Gastrocnemius medialis (tissue), 4 donors: ENCODE measurements at places on chromosomes 13 and 19.

DNA sequence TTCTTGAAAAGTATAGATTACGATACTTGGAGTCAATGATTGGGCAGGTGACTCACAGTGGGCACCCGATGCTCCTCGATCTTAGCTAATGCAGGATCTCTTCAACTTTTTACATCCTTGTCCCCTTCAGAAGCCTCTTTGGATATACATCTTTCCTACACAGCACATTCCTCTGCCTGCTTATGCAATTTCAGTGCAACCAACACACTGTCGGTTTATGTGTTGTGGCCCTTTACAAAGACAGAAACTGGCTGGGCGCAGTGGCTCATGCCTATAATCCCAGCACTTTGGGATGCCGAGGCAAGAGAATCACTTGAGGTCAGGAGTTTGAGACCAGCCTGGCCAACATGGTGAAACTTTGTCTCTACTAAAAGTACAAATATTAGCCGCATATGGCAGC, 2.6 kb downstream of the GPR42 start:
- DNase-seq = no peak

DNA sequence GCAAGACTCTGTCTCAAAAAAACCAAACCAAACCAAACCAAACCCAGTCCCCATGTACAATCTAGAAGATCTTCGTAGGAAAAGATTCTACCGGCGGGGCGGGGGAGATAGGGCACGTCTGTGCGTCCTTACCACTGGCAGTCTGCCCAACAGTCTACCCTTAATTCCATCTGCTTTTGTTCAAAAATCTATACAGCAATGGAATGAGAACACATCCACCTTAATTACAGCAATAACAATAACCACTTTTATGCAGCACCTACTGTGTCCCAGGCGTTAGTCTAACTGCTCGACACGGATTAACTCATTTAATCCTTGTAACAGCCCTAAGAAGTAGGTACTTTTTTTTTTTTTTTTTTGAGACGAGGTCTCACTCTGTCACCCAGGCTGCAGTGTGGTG, 2.5 kb upstream of the ATF5 start:
- no peak for DNase-seq

DNA sequence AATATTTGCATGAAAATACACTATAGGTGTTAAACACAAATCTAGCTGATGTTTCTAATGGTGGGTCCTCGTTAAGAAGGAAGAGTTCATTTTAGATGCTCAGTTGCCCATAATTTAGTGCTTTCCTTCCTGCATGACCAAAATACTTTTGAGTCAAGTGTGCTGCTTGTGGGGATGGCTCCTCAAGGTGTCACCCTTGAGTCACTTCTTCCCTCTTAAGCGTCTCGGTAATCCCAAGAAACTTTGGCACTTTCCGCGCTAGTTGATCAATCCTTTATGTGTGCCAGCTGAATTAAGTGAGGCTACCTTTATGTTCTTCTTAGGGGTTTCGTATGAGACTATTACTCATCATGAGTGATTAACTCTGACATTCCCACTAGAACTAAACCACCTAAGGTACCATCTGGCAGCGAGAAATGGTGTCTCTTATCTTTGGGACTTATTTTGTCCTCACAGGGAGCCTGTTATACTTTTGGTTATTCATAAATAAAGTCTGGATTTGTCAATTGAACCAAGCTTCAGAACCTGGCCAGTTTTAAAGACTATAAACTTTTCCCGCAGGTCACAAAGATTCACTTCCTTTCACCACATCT, 106.8 kb downstream of the NHLRC3 start:
- peak; percentile 24 for DNase-seq

DNA sequence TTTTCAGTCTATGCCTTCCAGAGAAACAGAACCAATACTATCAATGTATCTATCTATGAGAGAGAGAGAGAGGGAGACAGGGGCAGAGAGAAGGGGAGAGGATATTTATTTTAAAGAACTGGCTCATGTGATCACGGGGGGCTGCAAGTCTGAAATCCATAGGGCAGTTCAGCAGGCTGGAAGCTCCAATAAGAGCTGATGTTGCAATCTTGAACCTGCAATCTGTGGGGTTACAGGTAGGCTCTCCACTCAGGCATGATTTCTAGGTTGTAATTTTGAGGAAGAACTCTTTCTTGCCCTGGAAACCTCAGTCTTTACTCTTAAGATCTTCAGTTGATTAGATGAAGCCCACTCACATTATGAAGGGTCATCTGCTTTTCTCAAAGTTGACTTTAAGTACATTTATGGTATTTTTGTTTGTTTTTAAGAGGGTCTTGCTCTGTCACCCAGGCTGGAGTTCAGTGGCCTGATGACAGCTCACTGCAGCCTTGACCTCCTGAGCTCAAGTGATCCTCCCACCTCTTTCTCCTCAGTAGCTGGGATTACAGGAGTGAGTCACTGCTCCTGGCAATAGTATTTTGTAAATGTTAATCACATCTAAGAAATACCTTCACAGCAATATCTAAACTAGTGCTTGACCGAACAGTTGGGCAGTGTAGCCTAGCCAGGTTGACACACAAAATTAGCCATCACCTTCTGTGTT, 376.4 kb downstream of the FGF9 start:
- DNase-seq = no peak

- DNase-seq = no peak
These were observed at the start of gene CLDND2 for GRCh38 chr19:51368366-51369282. Gene CLDND2, minus strand, starts transcription at chr19:51369003. Its CDS starts 426 bp downstream, at chr19:51368577.

- no peak for DNase-seq
These were observed 97.7 kb downstream of the ING1 start for GRCh38 chr13:110811008-110811720.

DNA sequence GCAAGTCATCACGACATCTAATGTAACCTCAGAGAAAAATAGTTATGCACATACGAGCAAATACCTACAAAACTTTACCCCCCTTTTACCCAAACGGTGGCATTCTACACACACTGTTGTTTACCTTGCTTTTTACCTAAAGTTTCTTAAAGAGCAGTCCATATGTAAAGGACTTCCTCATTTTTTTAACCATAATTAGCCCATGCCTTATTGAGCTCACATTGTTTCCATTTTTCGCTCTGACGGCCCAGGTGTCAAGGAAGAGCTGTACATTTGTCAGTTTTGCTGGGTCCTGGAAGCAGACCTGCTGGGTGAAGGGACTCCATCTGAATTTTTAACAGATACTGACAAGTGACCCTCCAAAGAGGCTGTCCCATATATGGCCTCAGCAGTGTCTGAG, 89.4 kb downstream of the STK24 start:
- no peak for DNase-seq

DNA sequence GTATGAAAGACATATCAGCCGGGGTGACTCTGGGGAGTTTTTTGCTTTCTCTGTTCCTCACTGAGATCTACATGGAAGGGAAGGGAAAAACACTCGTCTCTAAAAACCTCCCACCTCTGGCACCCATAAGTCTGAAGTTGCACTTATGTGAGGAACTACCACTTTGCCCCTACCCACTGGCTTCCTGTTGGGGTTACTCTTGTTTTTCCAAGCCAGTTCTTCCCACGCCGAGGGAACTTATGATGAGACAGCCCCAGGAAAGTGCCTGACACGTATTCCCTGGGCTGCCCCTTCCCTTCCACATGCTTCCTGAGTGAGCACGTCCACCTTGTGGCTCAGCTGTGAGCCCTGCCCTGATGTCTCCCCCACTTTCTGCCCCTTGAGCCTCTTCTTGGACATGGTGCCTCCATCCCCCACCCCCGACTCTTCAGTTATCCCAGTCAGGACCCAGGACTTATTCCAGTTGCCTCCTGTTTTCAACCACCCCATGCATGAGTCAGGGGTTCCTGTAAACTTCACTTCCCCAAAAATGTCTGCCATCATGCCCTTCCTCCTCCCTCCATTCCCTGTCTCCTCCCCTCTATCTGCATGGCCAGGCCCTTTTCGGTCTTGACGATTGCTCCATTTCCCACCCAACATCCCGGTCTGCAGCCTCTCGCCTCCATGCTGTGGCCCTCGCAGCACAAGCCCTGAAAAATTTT, 5.1 kb upstream of the SIGLEC7 start:
- DNase-seq = no peak

GRCh38 chr13:103451656-103452055, 385.4 kb upstream of the SLC10A2 start:
- DNase-seq = no peak

- DNase-seq = no peak
These were observed 346.6 kb downstream of the RFC3 start for GRCh38 chr13:34164582-34164981.

DNA sequence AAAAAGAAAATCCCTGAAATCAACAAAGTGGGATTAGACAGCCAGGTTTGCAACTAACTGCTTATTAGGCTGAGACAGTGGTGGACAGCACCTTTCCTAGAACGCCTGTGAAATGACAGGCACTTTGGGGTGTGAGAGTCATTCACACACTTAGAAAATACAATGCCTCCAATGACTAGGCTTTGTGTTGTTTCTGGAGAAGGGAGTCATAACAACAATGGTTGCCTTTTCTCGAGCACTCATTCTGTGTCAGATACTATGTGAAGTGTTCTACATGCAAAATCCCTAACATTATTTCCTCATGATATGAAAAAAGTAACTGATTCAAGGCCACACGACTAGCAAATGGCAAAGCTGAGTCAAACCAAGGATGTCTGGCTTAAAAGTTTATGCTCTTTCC, 41.2 kb downstream of the SACS start:
- no peak for DNase-seq

DNA sequence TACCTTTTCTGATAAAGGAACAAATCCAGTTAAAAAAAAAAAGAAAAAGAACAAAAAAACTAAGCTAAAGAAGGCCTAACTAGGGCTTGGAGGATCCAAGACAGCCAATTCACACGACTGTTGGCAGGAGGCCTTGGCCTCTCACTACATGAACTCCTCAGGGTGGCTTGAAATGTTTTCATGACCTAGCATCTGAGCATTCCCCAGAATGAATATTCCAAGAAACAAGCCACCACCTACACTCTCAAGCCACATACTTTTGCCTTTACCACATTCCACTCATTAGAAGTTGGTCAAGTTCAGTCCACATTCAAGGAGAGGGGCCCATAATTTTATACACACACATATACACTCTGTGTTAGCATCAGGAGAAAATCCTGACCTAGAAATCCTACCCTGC, 97.6 kb upstream of the SIAH3 start:
- DNase-seq = no peak

GRCh38 chr13:65882810-65883209, 1347.3 kb downstream of the PCDH9 start:
- no peak for DNase-seq

- no peak for DNase-seq
These were observed 213.1 kb downstream of the DCLK1 start for GRCh38 chr13:35917942-35918645.

DNA sequence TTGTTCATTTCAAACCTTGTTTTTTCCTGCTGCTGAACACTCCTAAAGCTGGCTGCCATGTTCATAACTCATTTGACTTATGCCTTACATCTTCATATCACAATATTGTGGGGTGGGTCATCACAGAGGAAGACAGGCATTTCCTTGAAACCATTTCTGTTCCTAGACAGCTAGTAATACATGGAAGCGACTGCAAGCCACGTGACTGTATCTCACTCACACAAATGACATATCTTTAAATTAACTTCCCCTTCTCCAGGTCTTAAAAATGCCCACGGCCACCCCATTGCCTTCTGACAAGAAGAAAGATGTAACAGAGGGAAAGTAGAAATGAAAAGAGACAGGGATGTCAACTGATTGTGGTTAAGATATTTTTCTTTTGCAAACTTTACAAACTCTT, 236.8 kb downstream of the LMO7 start:
- DNase-seq = no peak

DNA sequence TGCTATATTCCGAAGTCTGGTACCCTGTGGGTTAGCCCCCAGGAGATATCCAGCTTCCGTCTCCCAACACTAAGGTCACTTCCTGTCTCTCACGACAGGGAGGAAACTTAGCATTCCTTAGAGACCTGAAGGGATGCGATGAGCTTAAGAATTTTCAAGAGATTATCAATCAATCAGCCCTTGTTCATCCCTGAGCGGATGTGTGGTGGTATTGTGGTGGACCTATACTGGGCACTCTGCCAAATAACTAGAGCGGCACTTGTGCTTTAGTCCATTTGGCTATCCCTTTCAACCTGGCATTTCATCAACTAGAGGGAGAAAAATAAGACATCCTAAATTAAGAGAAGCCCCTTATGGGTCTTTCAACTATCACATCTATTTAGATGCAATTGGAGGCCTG, 30.9 kb upstream of the ZNF562 start:
- DNase-seq = no peak

DNA sequence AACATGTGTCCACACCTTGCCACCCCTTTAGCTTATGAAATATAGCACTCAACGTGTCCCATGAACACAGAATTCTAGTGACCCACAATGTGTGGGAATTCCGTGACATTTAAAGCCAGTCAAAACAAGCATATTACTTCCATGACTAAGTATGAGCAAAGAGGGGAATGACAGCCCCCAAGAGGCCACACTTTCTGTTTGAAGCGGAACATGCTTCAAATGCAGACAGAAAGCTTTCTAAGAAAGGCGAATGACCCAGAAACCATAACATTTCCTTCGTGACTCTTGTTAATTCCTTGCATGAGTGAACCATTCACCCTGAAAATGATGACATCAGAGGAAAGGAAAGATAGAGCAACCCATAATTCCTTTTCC, 122.0 kb upstream of the FNDC3A start:
- no peak for DNase-seq

DNA sequence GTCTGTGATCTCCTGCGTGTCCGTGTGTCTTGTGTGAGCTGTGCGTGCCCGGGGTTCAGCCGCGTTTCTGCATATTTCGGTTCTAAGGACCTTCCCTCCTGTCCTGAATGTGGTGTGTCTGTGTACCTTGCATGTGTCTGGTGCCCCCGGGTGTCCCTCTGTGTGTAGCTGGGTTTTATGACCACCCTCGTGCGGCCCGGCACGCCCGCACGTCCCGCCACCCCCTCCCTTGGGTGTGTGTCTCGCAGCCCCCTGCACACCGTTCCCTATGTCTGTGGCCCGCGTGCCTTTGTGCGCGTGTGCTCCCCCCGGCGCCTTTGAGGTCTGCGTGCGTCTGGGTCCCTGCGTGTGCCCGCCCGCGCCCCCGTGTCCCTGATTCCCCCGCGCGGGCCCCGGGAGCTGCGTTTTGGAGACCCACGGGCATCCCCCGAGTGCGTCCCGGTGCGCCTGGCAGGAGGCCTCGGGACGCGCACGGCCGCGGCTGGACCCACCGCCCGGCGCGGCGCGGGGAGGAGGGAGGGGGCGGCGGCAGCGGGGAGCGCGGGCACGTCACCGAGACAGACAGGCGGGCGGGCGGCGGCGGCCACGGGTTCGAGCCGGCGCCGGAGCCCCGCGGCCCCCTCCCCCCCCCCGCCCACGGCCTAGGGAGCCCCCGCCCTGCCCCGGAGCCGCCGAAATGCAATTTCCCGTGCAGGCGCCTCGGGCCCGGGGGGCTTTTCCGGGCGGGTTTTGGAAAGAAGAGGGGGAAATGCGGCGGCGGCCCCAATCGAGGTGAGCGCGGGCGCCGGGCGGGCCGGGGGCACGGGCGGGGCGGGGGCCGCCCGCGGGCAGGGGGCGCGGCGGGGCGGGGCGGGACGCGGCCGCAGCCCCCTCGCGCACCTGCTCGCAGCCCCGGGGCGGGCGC, 12.0 kb upstream of the NANOS3 start:
- DNase-seq = no peak

DNA sequence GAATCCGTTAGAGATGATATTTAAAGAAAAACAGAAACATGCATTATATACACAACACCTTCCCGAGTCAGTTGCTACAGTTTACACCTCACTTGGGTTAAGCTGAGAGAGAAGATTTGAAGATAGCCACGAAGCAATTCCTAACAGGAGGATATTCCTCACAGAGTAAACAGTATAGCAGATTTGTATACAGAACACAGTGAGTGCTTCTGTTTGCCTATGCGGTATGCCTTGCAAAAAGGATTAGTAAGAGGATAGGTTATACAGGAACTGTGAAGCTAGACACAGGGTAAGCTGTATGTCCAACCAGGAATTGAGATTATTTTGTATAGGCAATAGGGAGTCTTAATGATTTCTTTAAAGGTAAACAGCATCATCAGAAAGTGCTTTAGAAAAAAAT, 471.8 kb downstream of the LIG4 start:
- DNase-seq = no peak
